Activated CD8-positive, alpha-beta memory T cell treated with anti-CD3 and anti-CD28 coated beads for 48 hours (primary cell): ENCODE measurements at places on chromosomes 1 and 21.

DNA sequence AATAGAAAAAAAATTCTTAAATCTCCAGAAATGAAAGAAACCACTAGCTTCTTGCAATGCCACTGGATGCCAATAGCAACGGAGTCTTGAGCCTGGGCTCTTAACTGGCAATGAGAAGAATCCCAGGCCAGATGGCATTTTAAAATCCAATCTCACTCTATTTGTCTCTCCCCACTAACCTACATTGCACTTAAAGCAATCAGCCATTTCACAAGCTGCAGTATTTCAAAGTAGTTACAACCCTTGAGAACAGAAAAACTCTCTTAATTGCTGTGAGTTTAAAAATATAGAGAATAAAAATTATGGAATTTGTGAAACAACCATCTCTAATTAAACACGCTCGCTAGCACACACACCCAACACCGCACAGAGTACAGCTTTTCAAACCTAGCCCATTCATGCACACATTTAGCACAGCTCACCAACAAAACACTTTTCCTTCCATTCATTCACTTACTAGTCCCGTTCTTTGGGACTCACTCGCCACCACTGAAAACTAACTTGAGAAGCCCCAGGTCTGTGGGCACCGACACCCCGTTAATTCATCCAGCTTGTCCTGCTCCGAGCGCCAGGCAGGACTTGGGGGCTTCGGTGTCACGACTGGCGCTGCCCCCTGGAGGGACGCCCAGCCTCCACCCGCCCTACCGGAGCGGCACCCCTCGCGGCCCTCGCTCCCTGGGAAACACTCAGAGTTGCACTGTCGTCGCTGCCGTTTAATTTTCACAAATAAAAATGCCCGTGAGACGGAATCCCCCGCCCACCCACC lies 1.0 kb downstream of the DDAH1 start:
- no peak for DNase-seq

DNA sequence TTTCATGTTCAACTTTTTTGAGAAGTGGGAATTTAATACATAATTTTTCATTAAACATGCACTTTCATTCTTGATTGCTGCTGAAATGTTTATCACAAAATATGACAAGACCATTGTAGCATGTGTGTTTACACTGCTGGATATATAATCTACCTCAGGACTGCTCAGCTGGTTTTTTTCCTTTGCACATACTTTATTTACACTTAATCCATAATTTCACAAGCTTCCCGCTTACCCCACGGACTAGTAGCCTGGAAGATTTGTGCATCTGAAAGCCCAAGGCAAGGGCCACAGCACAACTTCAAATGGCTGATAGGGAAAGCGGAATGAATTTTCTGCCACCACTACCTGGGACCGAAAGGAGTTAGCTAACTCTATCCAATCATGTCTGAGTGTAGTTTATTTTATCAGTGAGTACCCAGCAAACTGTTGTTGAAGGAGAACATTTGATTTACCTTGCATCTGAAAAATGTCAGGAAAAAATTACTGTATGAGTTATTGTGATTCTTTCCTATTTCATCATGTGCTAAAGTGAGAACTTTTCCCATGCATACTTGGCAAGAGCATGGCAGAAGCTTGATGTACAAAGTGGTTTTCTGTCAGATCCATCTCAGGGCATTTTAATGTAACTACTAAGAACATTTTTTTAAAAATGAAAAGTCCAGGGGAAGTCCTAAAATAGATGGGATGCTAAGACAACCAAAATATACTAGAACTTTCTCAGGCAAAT lies 558.2 kb upstream of the USP24 start:
- no peak for DNase-seq

GRCh38 chr1:27413004-27413403 lies 20.6 kb downstream of the GPR3 start:
- DNase-seq = no peak

DNA sequence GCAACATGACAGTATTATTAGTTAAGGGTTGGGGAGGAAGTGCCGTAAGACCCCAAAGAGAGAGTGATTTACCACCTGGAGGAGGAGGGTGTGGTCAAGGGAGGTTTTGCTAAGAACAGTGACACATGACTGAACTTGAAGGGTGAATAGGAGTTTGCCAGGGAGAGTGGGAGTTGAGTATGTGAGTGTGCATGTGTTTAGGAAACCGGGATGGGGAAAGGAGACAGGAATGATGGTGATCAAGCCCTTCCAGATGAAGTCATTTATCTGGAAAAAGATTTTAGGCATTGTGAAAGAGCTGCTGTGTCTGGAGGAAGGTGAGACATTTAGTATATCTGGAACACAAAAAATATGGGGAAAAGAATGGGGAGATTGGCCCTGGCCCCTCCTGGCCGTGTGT lies 28.1 kb upstream of the IL10 start:
- DNase-seq = no peak

DNA sequence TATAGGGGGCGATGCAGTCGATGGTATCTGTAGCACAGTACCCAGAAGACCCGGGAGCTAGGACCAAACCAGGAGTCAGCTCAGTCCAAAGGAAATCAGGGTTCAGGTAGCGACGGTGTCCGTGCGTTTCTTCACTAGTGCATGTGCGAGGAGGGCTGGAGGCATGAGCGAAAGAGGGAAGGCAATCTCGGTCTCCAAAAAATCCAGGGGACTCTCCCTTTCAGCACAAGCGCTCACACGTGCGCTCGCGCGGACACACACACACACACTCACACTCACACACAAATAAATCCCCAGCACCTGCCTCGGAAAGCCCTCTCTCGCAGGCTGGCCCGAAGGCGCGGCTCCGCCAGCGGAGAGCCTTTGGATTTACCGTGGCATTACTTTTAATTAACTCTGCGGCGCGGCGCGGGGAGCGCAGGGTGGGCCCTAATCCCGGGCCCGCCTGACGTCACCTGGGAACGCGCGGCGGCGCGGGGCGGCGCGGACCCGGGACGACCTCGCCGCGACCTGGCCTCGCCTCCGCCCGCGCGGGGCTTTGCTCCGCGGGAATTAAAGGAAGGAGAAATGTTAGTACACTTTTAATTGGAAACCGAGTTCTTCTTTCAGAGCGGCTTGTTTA lies 121.2 kb downstream of the LMX1A start:
- DNase-seq = no peak
